ENCODE measurements at places on chromosomes 13 and 19.

DNA sequence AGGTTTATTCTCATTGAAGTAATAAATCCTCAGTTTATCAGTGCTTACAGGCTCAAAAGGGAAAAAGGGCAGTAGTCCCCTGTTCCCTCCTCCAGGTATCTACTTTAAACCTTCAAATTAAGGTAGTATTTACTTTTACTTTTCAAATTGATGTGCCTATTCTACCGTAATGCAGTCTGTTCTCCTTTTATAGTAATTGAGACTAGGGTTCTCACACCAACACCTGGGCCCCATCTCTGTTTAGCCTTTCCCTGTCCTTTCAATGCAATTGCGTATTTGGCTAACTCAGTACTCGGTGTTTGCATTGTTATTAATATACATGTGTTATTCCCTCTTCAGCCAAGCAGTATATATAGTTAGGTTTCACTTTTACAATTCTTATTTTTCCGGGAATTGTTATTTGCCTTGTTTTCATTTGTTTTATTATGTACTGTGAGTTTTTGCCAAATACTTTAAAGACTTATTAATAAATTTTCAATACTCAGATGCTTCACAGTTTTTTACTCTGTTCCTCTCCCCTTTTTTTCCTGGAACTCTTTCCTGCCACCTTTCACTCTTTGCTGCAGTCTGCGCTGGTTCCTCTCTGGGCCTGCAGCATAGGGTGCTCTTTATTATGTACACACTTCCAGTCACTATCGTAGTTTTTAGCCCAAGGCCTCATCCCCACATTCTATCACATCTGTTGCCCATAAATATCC lies 30.3 kb downstream of the USPL1 start:
- no peak for DNase-seq

DNA sequence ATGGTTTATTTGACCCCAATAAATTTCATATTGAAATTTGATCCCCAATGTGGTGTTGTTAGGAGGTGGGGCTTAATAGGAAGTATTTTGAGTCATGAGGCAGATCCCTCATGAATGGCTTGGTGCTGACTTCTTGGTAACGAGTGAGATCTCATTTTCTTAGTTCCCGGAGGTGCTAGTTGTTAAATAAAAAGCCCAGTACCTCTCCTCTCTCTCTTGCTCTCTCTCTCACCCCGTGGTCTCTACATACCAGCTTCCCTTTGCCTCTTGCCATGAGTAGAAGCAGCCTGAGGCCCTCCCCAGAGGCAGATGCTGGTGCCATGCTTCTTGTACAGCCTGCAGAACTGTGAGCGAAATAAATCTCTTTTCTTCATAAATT lies 39.4 kb upstream of the KATNAL1 start:
- no peak for DNase-seq

DNA sequence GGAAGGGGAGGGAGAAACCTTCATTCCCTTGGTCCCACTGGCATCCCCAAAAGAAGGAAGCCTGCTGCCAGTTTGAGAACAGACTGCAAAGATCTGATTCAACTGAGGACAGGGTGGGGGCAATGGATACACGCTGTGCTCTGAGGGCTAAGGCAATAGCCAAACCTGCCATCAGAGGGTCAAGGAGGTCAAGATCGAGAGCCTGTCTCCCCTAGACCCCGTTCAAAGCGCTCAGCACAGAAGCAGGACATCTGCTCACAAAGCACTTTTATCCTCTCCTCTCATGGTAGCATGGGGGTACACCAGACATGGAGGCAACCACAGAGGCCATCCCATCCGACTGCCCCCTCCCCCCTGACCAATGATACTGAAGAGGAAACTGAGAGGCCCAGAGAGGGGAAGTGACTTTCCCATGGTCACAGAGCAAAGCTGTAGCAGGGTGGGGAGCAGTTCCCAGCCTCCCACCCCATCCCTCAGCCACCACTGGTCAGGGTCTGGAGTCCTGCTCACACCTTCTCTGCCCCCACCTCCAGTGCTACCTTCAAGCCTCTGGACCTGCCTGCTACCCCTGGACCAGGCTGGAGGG lies 11.1 kb downstream of the POU2F2 start:
- DNase-seq: no peak

DNA sequence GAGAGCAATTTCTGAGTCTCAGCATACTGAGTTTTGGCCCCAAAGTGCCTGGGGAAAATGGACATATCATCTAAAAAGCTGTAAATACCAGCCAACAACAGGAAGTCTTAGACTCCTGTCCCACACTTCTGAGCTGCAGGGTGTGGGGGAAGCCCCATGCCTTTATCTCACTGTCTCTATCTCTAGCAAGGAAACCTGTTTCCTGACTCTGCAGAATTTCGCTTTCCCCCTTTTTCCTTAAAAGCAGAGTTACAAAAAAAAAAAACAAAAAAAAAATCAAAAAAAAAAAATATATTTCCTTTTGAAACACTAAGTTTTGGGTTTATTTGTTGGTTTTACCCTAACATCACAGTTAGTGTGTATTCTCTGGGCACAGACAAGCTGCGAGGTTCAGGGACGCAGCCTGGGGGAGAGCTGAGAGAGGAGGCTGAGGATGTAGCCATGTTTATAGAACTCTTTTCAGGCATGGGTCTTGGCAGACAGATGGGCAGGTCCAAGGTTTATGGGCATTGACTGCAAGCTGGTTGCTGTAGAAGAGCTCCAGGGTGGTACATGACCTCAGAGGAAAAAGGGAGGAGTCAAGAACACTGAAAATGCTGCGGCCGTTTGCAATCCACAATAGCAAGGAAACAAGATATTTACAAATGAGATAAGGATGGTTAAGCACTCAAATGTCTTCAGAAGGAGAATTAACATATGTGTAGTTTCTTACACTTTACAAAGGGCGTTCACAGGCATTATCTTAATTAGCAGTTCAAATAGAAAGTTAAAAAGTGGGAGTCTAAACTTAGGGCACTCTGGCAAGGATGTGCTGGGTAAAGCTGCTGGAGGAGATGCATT lies 4.9 kb downstream of the MBNL2 start:
- DNase-seq: no peak

- no peak for DNase-seq
These were observed 20.9 kb upstream of the KLF2 start for GRCh38 chr19:16303755-16304154.

DNA sequence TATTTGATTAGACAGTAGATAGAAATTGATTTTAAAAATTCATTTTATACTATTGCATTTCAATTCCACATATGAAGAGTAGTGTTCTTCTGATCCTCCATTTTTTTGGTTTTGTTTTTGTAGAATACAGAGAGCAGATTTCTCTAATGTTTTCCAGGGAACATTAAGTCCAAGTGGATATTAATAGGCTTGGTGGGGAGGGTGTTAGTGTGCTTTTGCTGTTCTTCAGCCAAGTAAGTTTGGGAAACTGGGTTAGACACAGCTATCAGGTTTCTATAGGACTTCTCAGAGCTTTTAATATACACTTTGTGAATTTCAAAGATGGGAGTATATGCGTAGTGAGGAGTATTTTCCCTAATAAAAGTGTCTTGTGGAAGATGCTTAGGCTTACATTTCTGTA lies 21.8 kb downstream of the NAA16 start:
- DNase-seq: no peak

DNA sequence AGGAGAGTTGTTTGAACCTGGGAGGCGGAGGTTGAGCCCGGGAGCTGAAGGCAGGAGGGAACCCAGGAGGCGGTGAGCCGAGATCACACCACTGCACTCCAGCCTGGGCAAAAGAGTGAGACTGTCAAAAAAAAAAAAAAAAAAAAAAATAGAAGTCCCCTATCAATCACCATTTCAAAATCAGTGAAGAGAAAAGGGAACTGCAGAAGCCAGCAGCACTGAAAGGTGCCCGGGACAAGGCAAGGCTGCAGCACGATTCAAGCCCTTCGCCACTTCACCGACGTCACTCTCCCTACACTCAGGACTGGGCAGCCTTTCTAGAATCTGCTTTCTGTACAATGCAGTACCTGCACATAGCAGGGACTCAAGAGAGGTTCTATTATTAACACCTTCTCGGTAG lies 21.9 kb upstream of the USP12 start:
- DNase-seq: no peak

GRCh38 chr13:52933547-52934210 lies 85.2 kb upstream of the PCDH8 start:
- no peak for DNase-seq

Measured in NCI-H1694 treated with DMSO at 0.1 percent for 48 hours (cell line).